Stimulated activated CD4-positive, alpha-beta T cell treated with anti-CD3 and anti-CD28 coated beads, Interleukin-4, amount 100 ng/mL, for 48 hours (primary cell): ENCODE measurements at places on chromosomes 1 and 21.

GRCh38 chr1:226093621-226094020 lies 31.1 kb downstream of the H3-3A start:
- DNase-seq = no peak

- no peak for DNase-seq
Measured at GRCh38 chr1:59730759-59731478, 83.8 kb upstream of the HOOK1 start.

- DNase-seq = no peak
Measured at GRCh38 chr1:63773496-63773814, 362 bp upstream of the ROR1 start.

DNA sequence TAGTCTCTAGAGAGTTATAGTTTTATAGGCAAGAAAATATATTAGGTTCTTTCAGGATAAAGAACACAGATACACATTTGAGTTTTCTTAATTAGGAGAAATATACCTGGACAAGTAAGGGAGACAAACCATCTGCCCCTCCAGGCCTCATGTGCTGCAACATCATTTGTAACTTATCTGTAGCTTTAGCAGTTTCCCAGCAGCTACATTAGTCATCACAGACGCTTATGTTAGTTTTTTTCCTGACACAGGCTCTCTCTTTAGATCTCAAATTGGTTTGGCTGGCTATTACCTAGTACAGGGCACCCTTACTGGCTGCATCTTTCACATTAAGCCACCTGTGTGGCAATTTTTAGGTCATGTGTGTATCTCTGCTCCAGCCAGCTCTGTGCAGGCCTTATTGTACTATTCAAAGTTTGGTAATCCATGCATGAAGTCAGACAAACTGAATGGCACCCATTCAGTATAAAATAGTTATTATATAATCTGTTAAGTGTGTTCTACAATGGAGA lies 25.9 kb downstream of the GNPAT start:
- no peak for DNase-seq

DNA sequence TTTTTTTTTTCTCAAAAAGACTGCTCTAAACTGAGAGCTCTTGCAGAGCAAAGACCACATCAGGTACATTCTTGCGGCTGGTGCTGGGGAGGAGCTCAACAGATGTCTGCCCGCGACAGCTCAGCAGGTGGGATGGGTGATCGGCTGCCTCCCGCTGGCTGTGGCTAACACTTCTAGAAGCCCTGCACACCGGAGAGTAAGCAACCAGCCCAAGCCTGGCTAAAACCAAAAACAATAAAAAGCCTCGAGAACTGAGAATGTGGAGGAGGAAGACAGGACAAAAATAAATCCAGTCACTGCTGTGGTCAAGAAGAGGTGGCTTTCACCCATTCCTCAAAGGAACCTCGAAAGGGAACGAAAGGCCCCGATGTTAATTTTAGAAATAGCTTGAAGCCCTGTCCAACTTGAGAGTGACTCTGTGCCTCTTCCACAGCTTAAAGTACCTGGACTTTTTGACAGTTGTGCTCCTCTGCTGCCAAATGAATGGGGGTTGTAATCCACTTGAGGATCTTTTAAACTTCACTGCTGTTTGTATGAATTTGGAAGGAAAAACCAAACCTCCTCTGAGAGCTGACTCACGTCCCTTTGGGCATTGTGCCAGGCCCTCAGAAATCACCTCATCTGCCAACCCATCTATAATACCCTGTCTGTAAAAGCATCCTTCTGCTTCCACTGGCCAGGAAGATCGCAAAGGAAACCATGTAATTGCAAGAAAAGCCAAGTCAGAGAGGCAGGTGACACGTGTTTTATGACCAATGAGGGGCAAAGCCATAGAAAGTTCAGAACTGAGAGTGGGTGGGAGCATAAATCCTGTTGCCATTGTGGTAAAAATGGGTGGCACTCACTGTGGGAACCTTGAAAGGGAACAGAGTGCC lies 78.6 kb downstream of the KCNN3 start:
- peak; percentile 50 for DNase-seq

- no peak for DNase-seq
Measured at GRCh38 chr1:236608930-236609726, 4.8 kb upstream of the HEATR1 start.

GRCh38 chr1:44336668-44337067 lies 18.4 kb downstream of the ERI3 start:
- no peak for DNase-seq

DNA sequence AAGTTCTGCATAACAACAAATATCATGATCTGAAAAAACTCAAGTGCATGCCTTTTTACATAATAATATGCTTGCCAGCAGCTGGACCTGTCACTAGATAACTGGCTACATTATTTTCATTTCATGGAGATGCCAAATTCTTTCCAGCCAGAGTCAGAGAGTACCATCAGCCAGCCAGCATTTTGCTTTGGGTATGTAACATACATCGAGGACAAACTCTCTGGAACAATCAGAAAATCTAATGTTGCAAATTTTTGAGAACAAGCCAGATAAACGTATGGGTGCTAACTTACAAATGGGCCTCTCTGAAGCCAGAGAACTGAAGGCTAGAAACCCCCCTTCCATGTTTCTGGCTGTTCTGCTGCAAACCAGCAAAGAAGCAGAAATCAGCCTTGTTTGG lies 76.3 kb upstream of the BACE2 start:
- no peak for DNase-seq

- no peak for DNase-seq
Measured at GRCh38 chr1:21914880-21915640, 22.1 kb downstream of the HSPG2 start.

DNA sequence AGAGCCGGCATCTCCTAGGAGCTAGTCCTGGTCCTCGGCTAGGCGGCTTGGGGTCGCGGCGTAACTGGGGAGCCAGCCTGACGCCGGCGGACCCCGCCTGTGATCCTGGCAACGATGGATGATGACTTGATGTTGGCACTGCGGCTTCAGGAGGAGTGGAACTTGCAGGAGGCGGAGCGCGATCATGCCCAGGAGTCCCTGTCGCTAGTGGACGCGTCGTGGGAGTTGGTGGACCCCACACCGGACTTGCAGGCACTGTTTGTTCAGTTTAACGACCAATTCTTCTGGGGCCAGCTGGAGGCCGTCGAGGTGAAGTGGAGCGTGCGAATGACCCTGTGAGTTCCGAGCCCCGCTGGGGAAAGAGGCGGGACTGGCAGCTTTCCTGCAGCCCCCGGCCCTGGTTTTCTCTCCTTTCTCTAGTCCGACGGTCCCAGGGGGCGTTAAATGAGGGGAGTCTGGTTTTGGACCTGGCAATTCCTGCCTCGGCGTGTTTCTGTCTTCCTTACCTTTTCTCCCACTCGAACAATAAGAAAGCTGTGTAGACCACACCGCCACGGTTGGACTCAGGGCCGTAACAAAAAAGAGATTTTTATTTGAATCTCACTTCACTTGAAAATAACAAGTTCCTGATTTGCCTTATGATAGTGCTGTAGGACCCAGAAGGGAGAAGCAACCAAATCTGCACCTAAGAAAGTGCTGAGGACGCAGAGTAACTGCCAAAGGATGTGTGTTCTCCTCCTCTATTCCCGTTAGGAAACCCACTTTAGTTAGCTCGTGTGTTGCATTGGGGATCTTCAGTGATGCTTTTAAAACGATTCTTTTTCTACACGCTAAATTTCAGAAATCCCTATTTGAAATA lies at the start of gene SPRTN:
SPRTN (plus strand) TSS at position 24 of the 859 bp plus-strand sequence; CDS start at position 115, 91 bp downstream.
- no peak for DNase-seq

DNA sequence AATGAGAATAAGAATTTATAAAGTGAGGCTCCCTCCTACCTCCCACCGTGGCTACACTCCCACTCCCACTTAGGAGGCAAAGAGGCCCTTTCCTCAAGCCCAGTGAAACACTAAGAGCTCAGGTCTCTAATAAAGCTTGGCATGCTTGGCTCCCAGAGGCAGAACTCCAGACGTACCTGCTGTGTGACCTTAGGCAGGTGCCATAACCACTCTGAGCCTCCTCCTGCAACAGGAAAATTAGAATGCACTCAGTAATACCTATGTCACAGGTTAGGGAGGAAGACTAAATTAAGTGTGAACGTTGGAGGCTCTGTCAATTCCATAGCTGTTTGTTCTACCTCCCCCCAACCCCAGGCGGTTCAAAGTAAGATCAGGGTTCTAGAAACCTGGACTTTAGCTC lies 16.5 kb upstream of the SLC26A9 start:
- DNase-seq = no peak

DNA sequence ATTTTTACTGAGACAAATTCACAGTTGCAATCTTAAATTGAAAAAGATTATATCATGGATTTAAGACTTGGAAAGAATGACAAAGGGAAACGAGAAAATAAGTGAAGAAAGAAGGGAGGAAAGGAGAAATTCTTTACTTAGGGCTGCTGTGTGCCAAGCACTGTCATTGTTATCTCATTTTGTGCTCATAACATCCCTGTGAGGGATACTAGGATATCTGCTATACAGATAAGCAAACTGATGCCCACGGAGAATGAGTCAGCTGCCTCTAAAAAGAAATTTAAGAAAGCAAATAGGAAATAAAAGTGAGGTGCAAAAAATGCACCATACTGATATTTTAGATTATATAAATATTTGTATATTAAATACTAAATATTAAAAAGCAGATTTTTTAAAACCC lies 183.6 kb upstream of the NR5A2 start:
- no peak for DNase-seq

DNA sequence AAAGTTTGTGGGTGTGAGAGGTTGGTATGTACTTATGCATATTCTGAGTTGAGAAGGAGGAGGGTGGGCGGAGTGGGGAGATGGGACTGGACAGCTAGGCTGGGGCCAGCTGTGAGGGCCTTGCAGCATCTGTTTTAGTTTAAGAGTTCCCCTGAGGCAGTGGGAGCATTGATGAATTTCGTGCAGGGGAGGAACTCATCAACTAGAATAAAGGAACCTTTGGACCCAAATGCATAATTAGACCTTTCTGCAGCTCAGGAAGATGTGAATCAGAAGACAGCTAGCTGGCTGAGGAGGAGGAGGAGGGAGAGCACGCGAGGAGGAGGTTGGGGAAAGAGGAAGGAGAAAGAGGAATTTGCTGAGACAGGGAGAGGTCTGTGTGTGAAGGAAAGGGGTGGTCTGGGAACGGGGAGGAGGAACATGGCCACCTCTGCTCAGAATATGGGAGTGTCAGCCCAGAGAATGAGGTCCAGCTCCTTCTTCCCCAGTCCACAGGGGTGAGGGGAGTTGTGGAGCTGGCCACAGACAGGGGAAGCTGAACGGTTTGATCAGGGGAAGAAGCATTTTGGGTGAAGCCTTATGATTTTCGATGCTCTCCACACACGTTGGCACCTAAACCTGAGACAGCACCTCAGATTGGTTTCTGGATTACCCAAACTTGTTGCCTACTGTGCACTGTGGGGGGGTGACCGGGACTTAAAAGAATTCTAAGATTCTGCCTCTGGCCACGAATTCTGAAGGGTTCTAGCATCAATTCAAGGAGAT lies 27.7 kb downstream of the MYOG start:
- DNase-seq = no peak

- DNase-seq = no peak
Measured at GRCh38 chr1:201384406-201384782, 6.9 kb upstream of the TNNT2 start.

GRCh38 chr1:198788561-198789064 lies 149.8 kb downstream of the PTPRC start:
- DNase-seq = no peak

DNA sequence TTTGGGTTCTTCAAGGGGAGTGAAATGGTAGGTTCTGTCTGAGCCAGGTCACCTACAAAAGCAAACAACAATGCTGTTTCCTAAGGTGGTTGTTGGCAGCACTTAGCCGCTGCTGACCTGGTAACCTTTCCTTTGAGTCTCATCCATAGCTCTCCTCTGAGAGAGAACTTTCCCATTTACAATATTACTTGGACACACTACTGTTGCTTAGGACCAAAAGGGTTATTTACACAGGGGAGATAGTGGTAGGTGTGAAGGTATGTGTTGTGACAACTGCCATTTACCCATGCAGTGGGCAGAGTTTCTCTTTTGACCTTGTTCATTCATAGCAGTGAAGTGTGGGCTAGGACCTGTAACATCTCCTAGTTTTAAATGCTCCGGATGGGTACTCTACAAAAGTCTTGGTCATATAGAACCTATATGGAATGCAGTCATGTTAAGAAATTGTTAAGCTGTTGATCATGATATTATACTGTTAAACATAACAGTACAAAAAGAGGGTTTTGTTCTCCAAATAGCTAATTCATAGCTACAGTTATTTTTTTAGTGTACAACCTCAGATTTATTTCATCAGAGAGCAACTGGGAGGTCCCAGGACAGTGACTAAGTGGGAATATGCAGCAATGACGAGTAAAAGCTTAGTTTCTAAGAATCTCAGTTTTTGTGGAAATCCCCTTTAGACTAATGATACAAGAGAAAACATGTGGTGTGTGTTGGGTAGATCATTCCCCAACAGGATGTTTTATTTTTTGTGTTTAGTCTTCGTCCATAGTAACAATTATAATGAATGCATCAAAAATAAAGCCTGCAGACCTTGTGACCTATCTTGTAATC lies 219.7 kb downstream of the NFIA start:
- DNase-seq = no peak

- no peak for DNase-seq
Measured at GRCh38 chr1:156840186-156840897, 18.6 kb downstream of the INSRR start.

DNA sequence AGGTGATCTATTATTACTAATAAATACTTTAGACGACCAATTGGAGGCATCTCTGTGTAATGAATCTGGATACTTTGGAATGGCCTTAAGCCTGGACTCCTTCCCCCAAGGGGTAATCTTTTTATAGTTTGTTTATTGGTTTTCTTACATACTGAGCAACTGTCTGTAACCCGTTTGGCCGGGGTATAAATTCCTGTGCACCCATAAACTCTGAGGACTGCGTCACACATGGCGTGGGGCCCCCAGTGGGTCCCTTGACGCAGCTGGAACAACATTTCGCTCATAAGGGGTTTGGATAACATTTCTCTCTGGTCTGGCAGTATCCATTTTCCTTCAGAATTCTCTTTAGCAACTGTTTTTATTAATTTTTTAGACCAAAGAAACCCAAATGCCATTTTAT lies 26.5 kb downstream of the SCCPDH start:
- DNase-seq = no peak

DNA sequence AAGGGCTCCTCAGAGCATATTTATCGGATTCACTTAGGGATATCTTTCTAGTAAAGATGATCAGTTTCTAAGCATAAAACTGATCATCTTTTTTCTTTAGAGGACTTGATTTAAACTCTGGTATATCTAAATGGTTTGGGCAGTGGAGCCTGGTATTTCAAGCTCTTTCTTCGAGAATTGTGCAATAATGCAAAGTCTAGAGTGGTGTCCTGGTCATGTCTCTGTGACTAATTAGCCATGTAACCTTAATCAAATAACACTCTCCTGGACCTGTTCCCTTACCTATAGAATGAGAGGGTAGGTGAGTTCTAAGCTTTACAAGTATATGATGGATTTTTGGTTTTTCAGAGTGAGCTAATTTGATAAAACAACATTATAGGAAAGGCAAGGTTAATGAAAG lies 225.2 kb downstream of the RPS6KC1 start:
- DNase-seq = no peak

GRCh38 chr1:73637264-73637663 lies 560.7 kb downstream of the LRRIQ3 start:
- no peak for DNase-seq

- DNase-seq = no peak
Measured at GRCh38 chr21:41663805-41664788, 102.8 kb downstream of the RIPK4 start.

GRCh38 chr1:29123053-29123886 lies 433 bp downstream of the TMEM200B start:
- no peak for DNase-seq
